Suppressor macrophage treated with lipopolysaccharide for 1 hour (primary cell): ENCODE measurements at places on chromosomes 2 and 18.

- DNase-seq = no peak
Observed at GRCh38 chr2:100237163-100237562, 85.1 kb downstream of the LONRF2 start.

DNA sequence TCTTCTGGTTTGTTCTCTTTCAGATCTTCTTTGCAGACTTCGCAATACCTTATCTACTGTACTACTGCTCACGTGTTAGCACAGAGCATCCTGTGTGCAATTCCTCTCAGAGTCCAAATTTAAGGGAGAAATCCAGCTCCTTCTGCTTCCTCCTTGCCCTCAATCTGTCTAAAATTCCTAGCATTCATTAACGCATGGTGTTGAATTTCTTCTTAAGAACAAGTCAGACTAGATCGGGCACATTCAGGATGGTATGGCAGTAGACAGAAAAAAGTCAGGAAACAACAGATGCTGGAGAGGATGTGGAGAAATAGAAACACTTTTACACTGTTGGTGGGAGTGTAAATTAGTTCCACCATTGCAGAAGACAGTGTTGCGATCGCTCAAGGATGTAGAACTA lies 206.1 kb upstream of the CDH7 start:
- no peak for DNase-seq

GRCh38 chr18:27188309-27188708 lies 3.2 kb upstream of the CHST9 start:
- no peak for DNase-seq

GRCh38 chr2:235827585-235827992 lies 333.7 kb downstream of the AGAP1 start:
- DNase-seq = no peak

GRCh38 chr2:106869512-106870275 lies 16.3 kb downstream of the ST6GAL2 start:
- DNase-seq = no peak

DNA sequence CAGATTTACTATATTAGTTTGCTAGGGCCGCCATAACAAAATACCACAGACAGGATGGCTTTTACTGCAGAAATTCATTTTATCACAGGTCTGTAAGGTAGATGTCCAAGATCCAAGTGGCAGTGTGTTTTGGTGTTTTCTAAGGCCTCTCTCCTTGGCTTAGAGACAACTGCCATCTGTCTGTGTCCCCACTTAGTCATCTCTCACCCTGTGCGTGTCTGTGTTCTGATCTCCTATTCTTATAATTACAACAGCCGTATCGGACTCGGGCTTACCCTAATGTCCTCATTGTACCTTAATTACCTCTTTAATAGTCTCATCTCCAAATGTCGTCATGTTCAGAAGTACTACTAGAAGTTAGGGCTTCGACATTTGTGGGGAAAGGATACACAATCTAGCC lies 362.3 kb upstream of the CDH19 start:
- DNase-seq = no peak

GRCh38 chr2:12448846-12449505 lies 267.8 kb upstream of the TRIB2 start:
- peak; percentile 82 for DNase-seq

DNA sequence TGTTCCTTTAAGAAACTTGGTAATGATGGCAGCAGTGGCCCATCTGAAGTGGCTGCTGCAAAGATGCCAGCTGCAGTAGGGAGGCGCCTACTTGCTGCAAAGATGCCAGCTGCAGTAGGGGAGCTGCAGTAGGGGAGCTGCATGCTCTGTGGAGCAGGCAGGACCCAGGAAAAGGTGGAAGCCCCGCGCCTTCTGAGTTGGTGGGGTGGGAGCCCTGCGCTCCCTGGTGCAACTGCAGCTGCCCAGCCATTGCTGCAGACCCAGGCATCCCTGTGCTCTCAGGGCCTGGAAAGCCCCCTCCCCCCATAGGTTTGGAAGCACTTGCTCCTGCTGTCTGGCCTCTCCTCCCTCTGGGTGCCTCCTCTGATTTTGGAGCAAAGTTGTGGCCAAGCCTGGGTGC lies 155.3 kb downstream of the DPP4 start:
- DNase-seq = no peak

DNA sequence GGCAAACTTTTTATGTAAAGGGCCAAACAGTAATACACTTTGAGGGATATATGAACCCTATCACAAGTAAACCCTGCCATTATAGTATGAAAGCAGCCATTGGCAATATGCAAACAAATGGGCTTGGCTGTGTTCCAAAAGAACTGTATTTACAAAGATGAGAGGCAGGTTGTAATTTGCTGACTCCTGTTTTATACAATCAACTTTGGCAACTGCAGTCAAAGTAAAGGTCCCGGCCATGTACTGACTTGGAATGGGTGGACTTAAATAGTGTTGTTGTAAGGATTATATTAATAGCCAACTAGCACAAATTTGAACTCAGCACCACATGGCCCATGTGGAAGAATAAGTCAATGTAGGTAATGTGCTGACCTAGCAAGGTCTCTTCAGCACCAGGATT lies 223.4 kb downstream of the WDPCP start:
- DNase-seq = no peak

DNA sequence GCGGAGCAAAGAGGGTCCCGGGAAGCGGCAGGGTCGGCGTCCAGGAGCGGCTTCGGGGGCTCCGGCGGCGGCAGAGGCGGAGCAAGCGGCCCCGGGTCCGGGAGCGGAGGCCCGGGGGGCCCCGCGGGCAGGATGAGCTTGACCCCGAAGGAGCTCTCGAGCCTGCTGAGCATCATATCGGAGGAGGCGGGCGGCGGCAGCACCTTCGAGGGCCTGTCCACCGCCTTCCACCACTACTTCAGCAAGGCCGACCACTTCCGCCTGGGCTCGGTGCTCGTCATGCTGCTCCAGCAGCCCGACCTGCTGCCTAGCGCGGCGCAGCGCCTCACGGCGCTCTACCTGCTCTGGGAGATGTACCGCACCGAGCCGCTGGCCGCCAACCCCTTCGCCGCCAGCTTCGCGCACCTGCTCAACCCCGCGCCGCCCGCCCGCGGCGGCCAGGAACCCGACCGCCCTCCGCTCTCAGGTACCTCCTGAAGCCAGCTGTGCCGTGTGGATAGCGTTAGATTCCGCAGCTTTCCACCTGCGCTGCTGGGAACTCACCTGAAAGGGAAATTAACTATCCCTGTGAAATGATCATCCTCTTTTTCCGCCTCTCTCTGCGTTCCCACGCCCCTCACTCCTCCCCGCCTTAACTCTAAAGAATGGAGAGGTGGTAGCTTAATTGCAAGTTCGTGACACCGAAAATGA lies 472 bp downstream of the CNOT11 start:
- peak; percentile 77 for DNase-seq

DNA sequence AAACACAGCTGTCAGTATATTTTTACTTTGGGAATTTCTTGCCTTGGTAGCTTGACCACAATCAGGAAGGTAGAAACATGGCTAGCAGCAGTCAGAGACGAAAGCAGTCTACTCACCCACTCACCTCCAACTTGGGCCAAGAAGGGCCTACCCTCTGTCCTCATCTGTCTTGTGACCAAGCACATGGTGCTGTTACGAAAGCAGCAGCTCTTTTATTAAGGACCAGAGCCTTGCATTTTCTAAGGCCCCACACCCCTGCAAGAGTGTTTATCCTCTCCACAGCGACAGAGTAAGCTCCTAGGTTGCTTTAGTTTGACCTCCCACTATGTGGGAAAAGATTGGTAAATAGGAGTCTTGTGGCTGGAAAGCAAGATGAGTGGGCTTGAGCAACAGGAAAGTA lies 31.3 kb upstream of the MSTN start:
- DNase-seq = peak; percentile 70

GRCh38 chr2:148524519-148524919 lies 120.0 kb upstream of the EPC2 start:
- DNase-seq = peak; percentile 44

DNA sequence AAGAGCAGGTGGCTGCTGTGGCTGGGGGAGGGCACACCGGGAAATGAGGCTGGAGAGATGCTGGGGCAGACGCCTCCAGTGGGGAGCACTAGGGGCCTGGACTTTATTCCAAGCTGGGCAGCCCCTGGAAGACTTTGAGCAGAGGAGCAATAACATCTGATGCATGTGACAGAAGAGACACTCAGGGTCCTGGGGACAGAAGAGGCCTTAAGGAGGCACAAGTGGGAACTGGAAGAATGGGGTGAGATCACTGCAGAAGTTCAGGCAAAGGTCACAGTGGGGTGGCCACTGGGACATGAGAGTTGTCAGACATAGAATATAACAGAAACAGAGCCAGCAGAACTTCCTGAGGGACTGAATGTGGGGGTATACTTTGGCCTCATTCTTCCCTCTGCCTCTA lies 24.0 kb downstream of the TGFA start:
- peak; percentile 73 for DNase-seq

GRCh38 chr2:45344502-45344901 lies 266.6 kb downstream of the SRBD1 start:
- DNase-seq = no peak

- DNase-seq = peak; percentile 96
Observed at GRCh38 chr2:39513641-39514094, 76.6 kb upstream of the MAP4K3 start.

DNA sequence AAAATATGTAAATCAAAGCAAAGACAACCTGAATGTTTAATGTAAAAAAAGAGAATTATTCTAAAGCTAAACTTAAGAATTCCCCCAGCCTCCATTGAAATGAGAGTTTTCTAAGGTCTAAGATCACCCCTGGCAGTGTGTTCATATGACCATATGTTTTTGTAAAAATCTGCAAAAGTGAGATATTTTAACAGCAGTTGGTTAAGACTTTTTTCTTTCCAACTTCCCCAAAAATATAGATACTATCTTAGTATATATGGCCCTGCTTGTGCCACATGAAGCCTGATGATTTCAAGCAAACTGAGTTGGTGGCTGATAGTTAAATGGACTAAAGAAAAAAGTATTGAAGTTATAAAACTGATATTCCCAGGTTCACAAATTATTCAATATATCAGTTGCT lies 35.4 kb downstream of the ZNF804A start:
- DNase-seq = peak; percentile 11

- DNase-seq = peak; percentile 54
Observed at GRCh38 chr2:169002161-169002738, 28.9 kb downstream of the ABCB11 start.

DNA sequence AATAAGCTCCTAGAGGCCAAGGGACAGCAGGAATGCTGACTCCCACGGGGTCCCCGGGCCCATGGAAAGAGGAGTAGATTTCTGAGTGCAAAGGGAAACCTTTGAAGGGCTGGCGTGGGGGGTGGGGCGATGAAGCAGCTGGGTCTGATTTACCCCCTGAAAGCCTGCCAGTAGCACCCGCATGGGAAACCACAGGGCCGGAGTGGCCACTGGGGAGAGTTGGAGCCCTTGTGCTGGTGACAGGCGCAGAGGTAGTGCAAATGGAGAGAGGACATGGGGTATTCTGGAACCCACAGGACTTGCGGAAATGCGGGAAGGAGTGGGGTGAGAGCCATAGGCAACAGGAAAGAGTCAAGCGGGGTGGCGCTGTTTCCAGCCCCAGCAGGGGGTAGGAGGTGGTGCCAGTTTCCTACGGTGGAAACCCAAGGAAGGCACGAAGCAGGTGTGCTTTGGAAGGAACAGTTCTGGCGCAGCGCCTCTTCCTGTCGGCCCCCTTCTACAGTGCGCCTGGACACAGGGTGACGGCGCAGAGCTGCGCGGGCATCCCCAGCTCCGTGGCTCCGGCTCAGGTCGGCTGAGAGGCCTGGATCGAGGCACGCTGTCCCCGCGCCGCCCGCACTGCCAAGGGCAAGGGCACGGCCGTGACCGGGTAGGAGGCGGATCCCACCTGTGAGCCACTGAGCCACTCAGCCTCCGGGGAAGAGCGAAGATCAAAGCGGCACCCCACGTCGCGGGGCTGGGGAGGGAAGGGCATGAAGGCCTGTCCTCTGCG lies 149.0 kb upstream of the GLI2 start:
- DNase-seq = no peak

DNA sequence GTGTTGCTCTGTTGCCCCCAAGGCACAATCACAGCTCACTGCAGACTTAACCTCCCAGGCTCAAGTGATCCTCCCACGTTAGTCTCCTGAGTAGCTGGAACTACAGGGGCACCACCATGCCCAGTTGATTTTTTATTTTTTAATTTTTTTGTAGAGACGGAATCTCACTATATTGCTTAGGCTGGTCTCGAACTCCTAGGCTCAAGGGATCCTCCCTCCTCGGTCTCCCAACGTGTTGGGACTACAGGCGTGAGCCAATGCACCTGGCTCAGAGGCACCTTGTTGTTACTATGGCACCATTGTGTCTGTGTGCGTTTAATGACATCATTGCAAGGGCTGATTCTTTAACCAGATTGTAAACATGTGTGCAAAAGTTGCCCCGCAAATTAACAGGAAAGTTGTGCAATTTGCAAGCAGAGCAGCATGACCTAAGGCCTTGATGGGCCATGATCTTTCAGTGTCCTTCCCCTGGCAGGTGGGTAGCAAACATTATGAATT lies 22.6 kb downstream of the TCF23 start:
- no peak for DNase-seq

DNA sequence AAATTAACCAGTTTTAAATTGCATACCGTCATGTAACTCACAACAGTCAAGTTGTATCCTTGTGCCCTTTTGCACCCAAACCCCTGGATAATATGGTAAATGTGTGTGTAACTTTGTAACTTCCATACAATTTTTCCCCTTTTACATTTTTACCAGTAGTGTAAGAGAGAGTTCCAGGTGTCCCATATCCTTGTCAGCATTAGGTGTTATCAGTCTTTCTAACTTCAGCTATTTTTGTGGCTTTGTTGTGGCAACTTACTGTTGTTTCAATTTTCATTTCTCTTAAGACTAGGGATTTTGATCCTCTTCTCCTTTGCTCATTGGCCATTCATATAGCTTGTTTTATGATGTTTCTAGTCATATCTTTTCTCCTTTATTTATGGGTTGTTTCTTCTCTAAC lies 94.6 kb downstream of the LCLAT1 start:
- DNase-seq = no peak

GRCh38 chr2:216159144-216159543 lies 50.0 kb downstream of the XRCC5 start:
- no peak for DNase-seq

GRCh38 chr2:60725466-60725865 lies 30.6 kb upstream of the PAPOLG start:
- no peak for DNase-seq

GRCh38 chr18:40485318-40485717 lies 1469.7 kb upstream of the PIK3C3 start:
- DNase-seq = no peak

DNA sequence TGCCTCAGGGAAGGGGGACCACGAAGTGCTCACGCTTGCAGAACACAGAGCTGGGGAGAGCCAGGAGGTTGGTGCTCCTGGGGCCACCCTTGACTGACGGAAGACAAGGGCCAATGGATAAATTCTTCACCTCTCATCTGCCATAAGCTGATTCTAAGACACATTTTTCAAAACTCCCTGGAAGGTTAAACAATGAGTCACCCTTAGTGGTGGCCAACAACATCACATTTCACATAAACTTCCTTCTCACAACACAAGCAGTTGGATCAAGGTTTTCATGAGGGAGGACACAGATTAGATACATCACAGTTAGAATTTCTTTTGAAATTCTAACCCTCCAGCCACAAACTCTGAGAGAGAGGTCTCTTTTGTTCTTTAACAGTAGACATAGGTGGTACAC lies 713.6 kb upstream of the POU3F3 start:
- DNase-seq = no peak

- no peak for DNase-seq
Observed at GRCh38 chr18:61926532-61926931, 33.7 kb upstream of the RNF152 start.
